ENCODE measurements at places on chromosomes 4 and X.

DNA sequence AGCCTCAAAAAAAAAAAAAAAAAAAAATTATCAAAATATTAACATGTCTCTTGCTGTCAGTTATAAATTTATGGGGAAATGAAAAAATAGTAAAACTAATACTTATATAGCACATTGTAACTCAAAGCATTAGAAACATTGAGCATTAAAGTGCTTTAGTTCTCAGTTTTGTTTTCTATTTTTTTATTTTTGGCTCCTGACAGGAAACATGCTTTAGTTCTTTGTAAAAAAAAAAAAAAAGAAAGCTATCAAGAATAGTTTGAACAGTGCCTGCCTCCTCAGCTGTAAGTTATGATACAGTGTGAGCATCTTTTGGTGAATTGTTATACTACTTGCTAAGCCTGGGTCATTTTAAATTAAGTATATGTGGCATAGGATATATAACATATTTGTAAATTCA is 5.1 kb upstream of the CENPC start:
- DNase-seq = no peak

GRCh38 chr4:52984462-52984881 is 122.4 kb downstream of the RASL11B start:
- DNase-seq = no peak

DNA sequence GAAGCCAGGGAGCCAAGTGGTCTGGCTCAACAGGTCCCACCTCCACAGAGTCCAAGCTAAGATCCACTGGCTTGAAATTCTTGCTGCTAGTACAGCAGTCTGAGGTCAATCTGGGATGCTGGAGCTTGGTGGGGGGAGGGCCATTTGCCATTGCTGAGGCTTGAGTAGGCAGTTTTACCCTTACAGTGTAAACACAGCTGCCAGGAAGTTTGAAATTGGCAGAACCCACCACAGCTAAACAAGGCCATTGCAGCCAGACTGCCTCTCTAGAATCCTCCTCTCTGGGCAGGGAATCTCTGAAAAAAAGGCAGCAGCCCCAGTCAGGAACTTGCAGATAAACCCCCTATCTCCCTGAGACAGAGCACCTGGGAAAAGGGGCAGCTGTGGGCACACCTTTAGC is 84.9 kb downstream of the EDA2R start:
- no peak for DNase-seq

- DNase-seq = no peak
These were observed 77.0 kb downstream of the AFAP1 start for GRCh38 chr4:7862561-7863192.

GRCh38 chr4:159434871-159435241 is 332.0 kb downstream of the RAPGEF2 start:
- no peak for DNase-seq

- DNase-seq = no peak
These were observed 134.3 kb downstream of the TEX11 start for GRCh38 chrX:70774223-70774622.

DNA sequence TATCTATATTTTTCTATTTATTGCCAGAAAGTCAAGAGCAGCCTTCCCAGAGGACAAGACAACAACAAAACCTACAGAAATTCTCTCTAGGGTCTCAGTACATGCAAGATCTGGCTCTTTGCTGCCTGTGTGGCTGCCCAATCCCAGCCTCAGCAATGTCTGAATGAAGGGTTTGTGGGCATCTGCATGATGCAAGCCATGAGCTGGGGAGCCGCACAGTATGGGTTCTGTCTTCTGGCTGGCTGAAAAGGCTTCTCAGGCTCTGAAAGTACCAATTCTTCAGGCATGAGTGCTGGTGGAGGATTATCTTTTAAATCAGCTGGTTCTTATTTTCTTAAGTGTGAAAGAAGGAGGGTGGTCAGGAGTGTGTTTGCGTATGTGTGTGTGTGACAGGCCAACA is 104.6 kb downstream of the PDGFRA start:
- no peak for DNase-seq

GRCh38 chr4:67684839-67685531 is 16.0 kb downstream of the UBA6 start:
- DNase-seq = no peak

GRCh38 chr4:7564242-7564641 is 129.5 kb upstream of the PSAPL1 start:
- DNase-seq = no peak

DNA sequence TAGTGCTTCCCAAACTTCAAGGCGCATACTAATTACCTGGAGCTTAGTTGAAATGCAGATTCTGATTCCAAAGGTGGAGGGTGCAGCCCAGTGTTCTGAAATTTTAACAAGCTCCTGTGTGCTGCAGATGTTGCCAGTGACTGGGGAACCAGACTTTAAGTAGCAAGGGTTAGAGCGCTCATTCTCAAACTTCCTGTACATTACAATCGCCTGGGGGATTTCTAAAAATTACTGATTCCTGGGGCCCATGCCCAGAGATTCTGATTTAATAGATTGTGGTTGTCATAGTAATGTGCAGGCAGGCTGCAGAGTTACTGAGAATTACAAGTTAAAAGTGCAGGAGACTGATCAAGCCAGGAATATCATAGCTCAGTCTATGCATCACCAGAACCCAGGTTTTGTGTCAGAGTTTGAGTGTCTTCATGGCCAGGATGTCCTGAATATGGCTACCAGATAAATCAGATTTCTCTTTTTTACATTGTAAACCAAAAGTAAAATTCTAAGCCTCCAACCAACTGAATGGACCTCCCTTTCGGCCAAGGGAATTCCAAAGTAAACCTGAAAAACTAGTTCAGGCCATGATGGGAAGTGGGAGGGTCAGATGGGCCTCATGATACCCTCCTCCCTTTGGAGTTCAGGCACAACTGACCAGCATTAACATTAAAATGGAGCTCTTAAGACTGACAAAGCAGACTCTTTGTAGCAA is 121.6 kb downstream of the ATXN3L start:
- DNase-seq = no peak

DNA sequence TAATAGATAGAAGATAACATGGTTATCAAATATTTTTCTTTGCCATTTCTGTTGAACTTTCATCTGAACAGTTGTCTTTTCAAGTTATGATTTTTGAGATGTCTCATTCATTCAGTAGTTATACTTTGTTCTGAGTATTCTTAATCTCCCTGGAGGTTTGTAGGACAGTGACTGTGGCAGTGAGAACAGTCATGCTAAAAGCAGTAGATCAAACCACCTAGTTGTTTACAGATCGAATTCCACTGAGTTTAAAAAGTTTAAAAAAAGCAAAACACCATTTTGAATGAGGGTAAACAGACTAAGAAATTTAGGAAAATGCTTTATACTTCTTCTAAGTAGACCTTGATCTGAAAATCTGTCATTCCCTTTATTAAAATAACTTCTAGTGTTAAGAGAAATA is 107.2 kb downstream of the CEP135 start:
- DNase-seq = no peak

DNA sequence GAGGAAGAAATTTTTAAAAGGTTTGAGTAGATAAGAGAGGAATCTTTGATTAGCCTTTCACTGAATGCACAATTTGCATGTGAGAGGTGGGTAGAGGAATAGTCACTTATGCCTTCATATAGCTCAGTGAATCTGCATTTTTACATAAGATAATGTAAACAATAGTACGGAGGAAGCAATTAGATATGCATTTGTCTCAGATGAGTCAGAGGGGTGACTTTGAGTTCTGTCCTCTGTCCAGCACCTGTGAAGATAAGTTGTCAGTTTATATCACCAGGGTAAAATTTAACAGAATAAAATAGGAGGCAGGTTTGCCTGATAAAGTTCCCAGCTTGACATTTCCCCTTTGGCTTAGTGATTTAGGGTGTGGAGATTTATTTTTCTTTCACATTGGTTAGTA is 841.9 kb downstream of the PCDH18 start:
- DNase-seq = no peak
